ENCODE measurements at places on chromosomes 2 and 18. TPM values are rescaled to one million over a fixed set of nuclear protein-coding genes. Genes with fewer than 3 reads are reported as not detected.

Gene REEP1
- 4.6 TPM for total RNA-seq

Gene CAPN14
- total RNA-seq, result not detected

GRCh38 chr2:216151313-216152025 is 42.3 kb downstream of the XRCC5 start:
- no peak for DNase-seq

GRCh38 chr2:159968279-159968900 is 94.0 kb downstream of the PLA2R1 start:
- DNase-seq, result no peak

- no peak for DNase-seq
Measured at GRCh38 chr18:41613003-41613609, 341.9 kb upstream of the PIK3C3 start.

DNA sequence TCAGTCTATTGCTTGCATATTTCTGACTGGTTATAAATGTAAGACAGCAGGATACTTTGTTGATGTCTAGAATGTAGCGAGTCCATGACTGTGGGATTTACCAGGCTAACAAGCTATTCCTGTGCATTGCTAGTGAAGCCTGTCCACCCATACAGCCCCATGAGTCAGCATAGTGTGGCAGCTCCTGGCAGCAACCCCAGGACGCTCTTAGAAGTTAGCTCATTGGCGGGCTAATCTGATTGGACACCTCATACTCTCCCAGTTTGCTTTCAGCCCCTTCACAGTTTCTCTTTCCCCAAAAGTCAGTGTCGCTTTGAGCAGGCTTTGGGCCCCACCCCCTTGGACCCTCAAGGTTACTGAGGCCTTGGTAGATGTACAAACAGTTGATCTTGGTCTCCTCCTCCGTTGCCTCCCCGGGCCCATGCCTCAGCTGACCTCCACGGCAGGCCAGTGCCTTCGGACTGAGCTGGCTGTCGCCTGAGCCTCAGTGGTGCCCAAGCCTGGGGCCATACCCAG is 48.0 kb downstream of the COA5 start:
- DNase-seq, result no peak

DNA sequence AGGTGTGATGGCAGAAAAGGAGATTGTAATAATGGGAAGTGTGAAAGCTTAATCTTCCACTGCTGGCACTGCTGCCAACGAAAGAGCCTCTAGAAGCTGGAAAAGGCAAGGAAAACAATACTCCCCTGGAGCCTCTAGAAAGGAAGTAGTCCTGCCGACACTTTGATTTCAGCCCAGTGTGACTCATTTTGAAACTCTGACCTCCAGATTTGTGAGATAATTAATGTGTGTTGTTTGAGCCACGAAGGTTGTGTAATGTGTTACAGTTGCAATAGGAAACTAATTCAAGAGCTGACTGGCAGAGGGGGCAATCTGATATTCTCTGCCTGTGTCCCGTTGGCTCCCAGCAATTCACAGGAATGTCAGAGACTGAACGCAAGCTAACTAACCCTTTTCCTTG is 219.2 kb upstream of the UBE2E3 start:
- no peak for DNase-seq
